Naive B cell (primary cell): ENCODE measurements at places on chromosomes 3 and 15.

DNA sequence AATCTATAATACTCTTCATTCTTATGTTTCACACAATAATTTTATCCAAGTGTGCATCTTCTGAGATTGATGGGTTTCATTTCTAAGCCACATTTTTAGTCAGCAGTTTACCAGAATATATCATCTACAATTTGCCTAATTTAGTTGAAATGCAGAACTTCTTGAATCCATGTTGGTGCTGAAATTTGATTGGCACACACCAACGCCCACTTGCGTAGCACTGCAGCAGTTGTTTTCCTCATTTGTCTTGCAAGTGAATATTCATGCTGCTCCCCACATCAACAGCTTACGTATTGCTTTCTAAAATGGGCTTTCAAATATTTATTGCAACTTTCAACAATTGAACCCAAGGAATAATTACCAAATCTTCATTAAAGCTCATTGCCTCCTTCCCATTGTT is 87.8 kb upstream of the CTDSPL start:
- DNase-seq, result no peak

GRCh38 chr3:124916837-124917409 is 17.6 kb downstream of the MUC13 start:
- DNase-seq, result no peak

- DNase-seq, result peak; percentile 17
Observed at GRCh38 chr3:187788984-187789857, 44.0 kb upstream of the BCL6 start.

GRCh38 chr3:183844606-183845005 is 19.2 kb upstream of the MAP6D1 start:
- no peak for DNase-seq

GRCh38 chr3:149352556-149352955 is 19.1 kb upstream of the TM4SF18 start:
- no peak for DNase-seq

DNA sequence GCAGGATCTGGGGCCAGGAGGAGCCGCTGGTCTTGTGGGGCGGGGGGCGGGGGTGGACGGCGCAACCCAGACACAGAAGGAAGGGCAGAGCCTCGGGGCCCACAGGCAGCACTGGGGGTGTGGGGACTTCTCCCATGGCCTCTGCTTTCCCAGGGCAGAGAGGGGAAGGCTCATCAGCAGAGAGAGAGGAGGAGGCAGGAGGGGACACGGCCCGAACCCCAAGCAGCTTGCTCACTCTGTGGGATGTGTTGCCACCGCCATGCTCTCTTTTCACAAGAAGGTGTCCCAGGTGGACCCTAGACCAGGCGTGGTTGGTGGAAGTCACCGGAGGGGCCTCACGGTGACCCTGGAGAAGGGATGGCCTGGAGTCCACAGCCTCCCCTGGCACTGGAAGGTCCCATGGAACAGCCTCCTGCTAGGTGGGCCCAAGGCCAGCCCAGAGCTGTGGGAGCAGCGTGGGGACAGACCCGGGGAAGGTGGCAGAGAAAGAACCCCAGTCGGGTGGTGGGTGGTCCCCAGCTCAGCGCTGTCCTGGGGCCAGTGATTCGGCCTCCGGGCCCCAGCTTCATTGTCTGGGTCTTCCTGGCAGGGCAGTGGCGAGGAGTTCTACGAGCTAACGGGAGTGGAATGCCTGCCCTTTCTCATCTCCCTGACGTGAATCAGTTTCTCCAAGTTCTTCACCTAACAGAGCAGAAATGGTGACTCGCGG is 46.8 kb upstream of the PCSK6 start:
- DNase-seq, result no peak

GRCh38 chr3:140086642-140087041 is 151.7 kb downstream of the CLSTN2 start:
- DNase-seq, result no peak

DNA sequence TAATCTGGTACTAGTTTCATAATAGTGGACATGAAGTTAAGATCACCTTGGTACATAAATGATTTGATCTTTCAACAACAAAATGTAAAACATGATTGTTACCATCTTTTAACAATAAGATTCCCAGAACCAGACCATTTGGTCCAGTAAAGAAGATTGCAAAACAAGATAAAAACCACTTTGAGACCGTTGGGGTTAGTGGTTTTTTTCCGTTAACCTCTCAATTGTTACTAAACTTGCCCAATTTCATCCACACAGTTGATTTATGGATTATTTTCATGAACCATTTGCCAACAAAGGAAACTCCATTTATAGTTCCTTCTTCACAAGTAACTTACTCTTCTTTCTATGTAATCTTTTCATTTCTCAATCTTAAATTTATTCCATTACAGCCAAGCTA is 53.8 kb downstream of the ATP8B4 start:
- DNase-seq, result no peak

DNA sequence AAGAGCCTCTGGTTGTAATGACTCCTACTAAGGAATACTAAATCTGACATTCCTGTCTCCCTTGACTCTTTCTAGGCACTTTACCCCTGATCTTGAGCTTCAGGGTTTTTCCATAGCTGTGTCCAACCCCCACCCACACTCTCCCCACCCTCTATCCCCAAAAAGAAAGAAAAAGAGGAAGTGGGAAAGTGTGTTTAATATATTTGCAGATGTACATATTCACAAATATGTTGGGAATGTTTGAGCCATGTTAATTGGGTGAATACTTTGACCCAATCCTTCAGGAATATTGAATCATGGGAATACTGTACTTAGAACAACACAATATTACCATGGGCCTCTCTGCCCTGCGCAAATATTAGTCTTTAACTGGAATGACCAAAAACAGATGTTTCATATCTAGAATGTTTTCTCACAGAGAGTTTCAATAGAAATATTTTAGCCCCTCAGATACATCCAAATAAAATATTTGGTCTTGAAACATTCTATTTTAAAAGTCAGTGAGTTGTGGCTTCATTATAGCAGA is 19.8 kb upstream of the PFN2 start:
- DNase-seq, result no peak

- DNase-seq, result no peak
Observed at GRCh38 chr3:98903099-98903498, 1.6 kb upstream of the DCBLD2 start.

DNA sequence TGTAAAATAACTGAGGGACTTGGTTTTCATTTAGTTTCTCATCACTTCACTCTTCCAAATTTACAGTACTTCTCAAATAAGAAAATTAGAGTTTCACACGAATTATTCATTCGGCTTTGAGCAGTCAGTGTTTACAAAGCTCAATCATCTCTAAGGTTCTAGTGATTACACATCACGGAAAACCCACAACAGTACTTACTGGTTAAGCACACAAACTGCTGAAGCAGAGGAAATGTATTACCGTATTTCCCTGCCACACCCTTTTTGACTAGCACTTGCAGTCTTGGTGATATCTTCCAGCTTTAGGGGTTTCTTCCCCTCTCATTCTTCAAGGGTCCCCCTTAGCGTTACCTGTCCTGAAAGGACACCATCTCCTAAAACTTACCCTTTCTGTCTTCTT is 164.8 kb upstream of the CDIN1 start:
- DNase-seq, result no peak

- no peak for DNase-seq
Observed at GRCh38 chr15:70646169-70646568, 117.2 kb downstream of the UACA start.

- no peak for DNase-seq
Observed at GRCh38 chr3:150344079-150344759, 63.9 kb upstream of the TSC22D2 start.

- no peak for DNase-seq
Observed at GRCh38 chr15:81280696-81281455, 43.1 kb downstream of the STARD5 start.

DNA sequence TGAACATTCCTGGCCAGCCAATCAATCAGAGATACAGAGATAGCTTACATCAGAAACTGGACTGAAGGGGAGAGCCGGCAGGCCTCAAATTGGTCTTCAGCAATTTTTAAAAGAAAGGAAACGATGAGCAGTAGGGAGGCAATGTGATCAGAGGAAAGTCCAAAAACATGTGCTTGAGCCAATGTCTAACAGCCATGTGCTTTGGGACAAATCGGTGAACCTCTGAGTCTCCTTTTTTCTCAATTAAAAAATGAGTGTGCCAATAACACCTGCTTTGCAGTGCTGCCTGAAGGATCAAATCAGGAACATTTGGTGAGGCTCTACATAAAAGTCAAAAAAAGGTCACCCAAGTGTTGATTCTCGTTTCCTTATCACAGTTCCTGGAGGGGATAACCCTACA is 7.4 kb upstream of the EIF4E3 start:
- no peak for DNase-seq

DNA sequence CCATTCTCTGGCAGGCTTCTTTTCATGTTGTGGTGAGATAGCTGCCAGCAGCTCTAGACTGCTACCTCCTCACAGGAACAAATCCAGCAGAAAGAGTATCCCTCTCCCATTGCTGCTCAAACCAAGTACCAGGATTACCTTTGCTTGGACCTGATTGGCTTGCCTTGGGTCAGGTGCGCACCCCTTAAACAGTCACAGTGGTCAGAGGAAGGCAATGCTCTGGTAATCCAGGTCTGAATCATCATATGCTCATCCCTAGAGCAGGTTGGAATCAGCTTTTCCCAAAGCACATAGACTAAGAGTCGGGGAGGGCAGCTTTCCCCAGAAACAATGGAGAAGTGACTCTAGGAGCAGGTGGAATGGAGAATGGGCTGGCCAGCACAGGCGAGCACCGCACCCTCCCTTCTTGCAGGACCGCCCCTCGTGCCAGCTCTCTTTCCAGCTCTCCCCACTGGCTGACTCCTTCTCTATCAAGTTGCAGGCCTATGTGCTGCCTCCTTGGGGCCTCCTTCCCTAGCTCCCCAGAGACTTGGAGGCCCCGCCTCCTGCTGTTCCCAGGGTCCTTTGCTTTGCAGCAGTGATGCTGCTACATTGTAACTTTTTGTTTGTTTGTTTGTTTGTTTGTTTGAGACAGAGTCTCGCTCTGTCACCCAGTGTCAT is 29.9 kb upstream of the ADPGK start:
- DNase-seq, result no peak

GRCh38 chr3:177378168-177378567 is 180.9 kb upstream of the TBL1XR1 start:
- DNase-seq, result no peak

- DNase-seq, result no peak
Observed at GRCh38 chr15:25245801-25246622, 192.8 kb downstream of the UBE3A start.

GRCh38 chr3:94292151-94292550 is 229.3 kb downstream of the NSUN3 start:
- DNase-seq, result no peak

GRCh38 chr3:165078293-165078692 is at the start of gene SI:
TSS of gene SI (minus strand) at chr3:165078496. CDS start at chr3:165076012, 2,484 bp downstream.
- DNase-seq, result no peak

DNA sequence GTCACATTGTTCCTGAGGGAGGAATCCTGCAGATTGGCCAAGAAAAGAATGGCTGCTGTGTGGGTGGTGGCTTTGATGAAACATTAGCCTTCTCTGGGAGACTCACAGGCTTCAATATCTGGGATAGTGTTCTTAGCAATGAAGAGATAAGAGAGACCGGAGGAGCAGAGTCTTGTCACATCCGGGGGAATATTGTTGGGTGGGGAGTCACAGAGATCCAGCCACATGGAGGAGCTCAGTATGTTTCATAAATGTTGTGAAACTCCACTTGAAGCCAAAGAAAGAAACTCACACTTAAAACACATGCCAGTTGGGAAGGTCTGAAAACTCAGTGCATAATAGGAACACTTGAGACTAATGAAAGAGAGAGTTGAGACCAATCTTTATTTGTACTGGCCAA is 6.1 kb downstream of the PTX3 start:
- no peak for DNase-seq

DNA sequence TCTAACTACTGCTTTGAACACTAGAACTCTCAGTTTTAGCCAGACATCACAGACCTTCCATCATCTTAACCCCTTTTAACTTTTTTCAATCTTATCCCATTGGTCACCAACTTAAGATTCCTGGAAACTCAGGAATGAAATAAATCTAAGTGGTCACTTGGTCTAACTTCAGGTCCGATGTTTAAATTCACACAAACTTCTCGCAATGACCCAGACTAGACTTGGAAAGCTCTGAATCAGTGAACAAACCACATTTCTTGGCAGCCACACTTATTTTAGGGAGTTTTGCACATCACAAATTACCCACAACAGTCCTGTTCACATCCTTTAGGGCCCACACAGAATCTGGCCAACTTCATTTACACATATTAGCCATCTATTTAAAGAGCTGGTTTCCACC is 118.9 kb downstream of the MAGI1 start:
- DNase-seq, result no peak

DNA sequence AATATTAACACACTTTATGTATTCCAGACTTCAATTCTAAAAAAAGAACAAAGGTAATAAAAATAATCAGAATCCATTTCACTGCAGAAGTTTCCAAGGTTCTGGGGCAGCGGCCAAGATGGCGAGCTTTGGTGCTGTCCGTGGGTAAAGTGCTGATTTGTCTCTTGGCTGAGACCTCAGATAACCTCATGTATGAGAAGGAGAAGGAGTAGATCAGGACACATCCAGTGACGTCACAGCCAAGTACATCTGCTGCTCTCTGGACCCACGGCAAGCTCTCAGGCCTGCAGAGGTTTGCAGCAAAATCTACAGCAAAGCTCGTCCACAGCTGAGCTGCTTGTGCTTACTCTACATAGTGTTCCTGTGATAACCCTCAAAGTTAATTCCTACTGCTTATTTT is 165.7 kb downstream of the MAGI1 start:
- DNase-seq, result no peak

DNA sequence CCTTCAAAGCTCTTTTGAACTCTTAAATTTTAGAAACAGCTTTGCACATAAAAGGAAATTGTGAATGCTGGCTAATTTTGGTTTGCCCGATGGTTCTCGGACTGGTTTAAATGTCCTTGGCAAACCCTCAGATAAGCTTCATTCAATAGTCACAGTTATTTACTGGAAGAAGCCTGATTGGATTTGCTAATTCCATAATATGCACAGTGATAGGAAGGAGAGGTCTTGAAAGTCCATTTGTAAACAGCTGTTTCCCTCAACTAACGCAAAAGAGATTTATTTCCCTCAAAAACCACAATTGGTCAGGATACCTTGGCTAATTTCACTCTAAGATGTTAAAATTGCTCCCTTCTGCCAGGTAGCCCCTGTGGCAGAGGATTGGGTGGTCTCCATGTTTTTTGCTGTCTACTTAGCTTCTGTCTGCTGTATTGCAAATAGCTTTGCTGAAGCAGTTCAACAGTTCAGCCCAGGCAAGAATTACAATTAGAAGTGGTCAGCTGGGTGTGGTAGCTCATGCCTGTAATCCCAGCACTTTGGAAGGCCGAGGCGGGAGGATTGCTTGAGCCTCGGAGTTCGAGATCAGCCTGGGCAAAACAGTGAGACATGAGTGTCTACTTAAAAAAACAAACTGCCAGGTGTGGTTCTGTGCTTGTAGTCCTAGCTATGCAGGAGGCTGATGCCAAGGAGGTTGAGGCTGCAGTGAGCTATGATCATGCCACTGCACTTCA is 30.6 kb upstream of the PROK2 start:
- DNase-seq, result no peak

DNA sequence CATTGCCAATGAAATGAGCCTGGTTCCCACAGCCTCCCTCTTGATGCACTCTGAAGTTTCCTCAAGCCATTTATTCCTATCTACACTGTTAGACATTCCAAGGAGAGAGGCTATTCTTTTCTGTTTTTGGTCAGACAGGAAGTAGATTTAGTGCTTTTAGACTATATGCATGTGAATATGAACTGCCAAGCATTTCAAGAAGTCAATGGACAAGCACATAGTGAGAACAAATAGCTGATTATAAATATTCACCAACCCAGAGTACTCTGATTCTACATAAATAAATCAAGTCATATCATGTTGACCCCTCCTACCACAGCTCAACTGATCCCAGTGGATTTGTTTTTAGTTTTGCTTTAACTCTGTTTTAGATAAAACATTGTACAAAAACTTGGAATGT is 412.5 kb upstream of the RARB start:
- DNase-seq, result no peak

GRCh38 chr15:101435761-101436160 is 53.7 kb downstream of the PCSK6 start:
- DNase-seq, result no peak
